Stimulated activated naive CD4-positive, alpha-beta T cell (primary cell): ENCODE measurements at places on chromosomes 1 and 21.

GRCh38 chr1:156754219-156754618 is 2.7 kb upstream of the HDGF start:
- no peak for DNase-seq

DNA sequence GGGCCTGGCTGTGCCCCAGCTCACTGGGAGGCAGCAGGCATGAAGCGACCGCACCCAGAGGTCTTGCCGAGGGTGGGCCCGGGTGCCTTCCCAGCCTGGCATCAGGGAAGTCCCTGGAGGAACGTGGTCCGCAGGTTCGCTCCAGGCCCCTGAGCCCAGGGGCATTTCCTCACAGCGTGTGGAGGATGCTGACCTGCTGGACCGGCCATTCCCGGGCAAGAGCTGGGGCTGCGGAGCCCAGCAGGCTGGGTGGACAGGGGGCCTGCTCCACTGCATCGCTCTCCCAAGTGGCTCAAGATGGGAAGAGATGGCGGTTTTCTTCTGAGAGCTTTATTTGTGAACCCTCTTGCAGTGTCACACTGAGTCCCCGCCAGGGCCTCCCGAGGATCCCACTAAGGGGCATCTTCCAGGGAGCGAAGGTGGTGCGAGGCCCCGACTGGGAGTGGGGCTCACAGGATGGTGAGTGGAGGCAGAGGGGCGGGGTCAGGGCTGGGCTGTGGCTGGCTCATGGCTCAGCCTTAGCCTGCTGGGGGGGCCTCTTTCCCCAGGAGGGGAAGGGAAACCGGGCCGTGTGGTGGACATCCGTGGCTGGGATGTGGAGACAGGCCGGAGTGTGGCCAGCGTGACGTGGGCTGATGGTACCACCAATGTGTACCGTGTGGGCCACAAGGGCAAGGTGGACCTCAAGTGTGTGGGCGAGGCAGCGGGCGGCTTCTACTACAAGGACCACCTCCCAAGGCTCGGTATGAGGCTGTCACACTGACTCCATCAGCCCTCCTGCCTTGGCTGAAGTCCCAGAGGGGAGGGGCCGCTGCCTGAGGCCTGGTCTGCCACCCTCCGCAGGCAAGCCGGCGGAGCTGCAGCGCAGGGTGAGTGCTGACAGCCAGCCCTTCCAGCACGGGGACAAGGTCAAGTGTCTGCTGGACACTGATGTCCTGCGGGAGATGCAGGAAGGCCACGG is 7.2 kb upstream of the MMP23B start:
- DNase-seq, result no peak

DNA sequence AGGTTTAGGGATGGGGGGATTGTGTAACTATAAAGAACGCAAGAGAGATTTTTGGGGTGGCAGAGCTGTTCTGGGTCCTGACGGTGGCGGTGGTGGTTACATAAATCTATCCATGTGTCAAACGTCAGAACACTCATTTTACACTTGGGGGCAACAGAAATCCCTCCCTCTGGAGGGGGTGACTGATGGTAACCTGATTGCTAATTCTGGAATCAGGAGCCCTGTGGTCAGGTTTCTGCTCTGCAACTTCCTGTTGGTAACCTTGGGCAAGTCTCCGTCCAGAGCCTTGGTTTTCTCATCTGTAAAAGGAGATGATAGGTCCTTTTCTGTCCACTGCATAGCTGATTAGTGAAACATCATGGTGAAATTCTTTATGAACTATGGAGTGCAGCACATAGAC is 40.9 kb downstream of the ALPL start:
- no peak for DNase-seq

DNA sequence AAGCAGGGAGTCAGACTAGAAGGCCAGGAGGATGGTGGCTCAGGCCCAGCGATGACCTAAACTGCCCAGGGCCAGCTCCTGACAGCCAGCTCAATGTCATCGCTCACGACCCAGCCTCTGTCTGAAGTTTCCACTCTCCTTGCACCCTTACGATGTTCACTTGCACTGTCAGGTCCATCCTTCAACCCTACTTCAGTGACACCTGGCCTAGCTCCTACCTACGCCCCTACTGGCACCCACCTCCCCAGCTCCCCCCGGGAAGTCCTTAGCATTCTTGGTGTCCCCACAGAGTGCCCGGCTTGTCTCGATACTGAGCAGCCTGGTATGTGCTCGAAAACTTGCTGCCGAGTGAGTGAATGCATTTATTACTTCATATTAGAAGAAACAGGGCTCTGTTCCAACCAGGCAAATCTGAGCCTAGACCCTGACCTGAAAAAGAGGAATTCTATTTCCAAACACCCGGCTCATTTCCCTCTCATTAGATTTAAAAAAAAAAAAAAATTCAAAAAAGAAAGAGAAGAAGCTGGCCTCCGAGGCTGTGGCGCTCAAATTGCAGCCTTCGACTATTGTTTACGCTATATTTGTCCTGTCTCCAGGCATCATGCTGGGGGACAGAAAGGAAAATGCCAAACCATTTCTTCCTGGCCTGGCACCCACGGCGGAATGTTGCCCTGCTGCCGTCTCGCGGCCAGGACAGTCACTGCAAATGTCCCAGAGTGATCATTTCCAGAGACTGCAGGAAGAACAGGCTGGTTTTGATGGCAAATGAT is 29.8 kb upstream of the LRRC38 start:
- no peak for DNase-seq

GRCh38 chr1:183804916-183805841 is at the start of gene RGL1:
TSS of gene RGL1 (plus strand) at chr1:183805120. CDS start at chr1:183805298, 178 bp downstream.
- peak; percentile 20 for DNase-seq

DNA sequence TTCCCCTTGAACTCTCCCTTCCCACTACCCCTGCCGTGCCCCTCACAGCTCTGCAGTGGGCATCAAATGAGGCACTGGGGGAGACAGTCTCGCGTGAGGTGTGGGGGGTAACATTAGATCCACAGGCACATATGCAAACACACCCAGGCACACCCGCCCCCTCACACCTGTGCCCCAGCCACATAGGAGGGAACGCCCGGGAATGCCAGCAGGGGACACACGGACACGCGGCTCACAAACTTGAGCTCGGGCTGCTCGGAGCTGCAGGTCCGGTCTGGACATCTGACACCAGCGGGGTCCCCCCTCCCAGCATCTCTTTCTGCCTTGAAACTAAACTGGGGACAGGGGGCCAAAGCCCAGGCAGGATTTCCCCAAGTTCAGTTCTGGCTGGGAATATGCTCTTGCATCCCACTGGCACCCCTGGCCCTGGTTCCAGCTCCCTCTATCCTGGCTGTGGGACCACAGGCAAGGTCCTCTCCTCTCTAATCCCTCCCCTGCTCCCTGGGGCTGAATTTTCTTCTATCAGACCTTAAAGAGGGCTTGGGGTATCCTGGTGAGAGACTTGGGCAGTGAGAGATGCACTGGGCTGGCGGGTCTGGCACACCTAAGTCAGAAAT is 30.6 kb downstream of the CDCP2 start:
- DNase-seq, result no peak

- DNase-seq, result no peak
Observed at GRCh38 chr1:201285846-201286245, 2.5 kb downstream of the PKP1 start.

GRCh38 chr1:219347921-219348391 is 174.3 kb downstream of the LYPLAL1 start:
- DNase-seq, result no peak

- no peak for DNase-seq
Observed at GRCh38 chr1:14524826-14525636, 73.5 kb upstream of the KAZN start.

GRCh38 chr21:39182484-39183271 is 573 bp downstream of the PSMG1 start:
- no peak for DNase-seq

DNA sequence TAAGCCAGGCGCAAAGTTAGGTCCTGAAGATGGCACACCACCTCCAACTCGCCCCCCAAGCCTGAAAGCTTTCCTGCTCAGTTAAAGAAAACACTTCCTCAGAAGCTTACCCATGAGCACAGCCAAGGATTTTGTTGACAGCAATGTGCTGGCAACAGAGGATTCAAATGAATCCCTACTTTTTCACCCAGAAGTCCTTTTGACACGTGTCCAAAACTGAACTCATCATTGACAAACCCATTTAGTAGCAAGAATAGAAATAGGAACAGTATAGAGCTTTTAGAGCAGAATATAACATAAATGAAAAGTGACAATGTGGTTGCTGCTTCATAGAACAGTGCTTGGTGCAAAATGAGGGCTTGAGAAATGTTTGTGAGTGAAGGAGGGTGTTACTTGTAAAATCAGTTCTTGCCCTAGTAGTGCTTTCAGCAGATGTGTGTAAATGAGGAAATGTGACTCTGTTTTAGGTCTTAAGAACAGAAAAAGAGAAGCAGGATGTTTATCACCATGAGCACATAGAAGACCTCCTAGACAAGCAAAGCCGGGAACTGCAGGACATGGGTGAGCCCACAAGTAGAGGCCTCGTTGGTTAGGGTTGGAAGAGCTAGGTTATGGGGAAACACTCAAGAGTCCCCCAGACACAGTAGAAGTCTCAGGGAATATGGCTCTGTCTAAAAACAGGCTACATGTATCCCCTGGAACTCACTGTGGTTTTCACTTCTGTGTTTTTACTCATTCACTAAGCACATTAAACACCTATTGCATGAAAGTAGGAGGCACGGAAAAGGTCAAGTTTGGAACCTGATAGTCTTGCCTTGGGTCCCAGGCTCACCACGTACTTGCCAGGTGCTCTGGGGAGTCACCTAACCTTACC is 48.6 kb upstream of the TMEM125 start:
- no peak for DNase-seq

DNA sequence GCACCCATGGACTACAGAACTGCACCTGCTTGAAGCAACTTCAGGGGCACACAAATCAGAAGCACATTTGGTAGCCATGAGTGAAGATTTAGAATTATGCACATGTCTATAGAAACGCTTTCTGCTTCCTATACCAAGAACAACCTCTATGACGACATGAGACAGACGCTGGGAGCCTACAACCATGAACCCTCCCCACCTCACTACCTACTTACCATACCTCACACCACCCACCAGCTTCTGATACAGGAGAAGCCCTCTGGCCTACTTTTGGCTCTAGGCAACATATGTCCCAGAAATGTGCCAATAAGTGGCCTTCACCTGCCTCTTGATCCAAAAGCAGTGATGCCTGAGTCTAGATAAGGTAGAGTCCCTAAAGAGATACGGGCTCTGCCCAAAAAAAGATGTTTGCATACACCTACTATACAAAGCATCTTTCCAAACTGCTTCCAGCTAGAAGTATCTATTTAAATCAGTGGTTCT is 58.5 kb downstream of the SLC45A1 start:
- DNase-seq, result no peak

DNA sequence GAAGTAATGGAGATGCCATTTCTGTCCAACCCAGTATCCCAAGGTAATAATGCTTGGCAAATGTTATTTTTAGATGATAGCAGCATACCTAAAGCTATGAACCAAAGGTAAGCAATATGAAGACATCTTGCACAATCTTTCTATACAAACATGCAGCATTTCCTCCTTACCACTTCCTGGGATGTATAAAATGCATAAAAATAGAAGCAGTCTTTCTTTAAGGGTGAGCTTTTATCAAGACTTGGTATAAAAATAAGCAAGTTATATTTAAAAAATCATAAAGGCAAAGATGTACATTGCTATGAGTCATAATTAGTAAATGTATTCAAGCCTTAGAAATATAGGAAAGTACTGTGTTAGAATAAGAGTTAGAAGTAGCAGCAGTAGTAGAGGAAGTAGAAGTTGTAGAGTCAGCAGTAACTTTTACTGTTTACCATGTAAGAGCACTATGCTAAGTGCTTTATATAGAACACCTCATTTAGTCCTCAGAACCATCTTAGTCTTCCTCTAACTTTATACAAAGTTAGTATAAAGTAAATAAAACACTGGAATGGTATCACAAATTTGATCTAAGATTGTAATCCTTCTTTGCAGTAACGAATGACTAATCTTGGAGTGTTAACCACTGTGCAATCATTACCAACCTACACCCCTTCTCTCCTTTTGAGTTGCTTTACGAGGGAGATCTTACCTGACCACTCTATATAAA is 371.3 kb downstream of the VAV3 start:
- DNase-seq, result no peak

DNA sequence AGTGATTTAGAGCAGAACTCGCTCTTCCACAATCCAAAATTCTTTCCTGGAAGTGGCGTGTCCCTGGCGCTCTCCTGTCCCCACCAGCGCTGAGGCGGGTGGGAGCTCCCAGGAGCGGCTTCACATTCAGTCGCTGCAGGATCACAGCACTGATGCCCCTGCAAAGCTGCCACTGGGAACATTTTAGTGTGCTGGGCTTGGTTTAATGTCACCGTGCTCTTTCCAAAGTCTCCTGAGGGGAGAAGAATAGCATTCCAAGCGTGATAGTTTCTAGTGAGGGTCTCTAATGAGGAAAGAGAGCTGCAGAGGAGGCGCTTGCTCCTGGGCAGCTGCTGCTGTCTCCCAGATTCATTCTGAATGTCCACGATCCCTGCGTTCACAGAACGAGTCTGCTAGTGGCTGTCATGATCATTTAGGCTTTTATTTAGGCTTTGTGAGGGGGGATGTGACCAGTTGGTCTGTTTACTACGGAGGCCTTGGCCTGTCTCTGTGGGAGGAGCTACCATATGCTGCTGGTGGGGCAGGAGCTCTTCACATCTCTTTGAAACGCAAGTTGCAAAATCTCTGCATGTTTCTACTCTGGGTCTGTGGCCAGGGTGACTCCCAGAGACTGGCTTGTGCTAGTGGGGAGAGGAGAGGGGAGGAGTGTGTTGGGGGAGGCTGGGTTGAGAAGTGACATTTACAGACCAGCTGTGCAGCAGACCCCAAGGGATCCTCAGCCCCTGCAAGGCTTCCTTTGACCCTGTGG is 23.4 kb downstream of the OLFML3 start:
- no peak for DNase-seq

- no peak for DNase-seq
Observed at GRCh38 chr1:198598796-198599321, 40.0 kb upstream of the PTPRC start.

DNA sequence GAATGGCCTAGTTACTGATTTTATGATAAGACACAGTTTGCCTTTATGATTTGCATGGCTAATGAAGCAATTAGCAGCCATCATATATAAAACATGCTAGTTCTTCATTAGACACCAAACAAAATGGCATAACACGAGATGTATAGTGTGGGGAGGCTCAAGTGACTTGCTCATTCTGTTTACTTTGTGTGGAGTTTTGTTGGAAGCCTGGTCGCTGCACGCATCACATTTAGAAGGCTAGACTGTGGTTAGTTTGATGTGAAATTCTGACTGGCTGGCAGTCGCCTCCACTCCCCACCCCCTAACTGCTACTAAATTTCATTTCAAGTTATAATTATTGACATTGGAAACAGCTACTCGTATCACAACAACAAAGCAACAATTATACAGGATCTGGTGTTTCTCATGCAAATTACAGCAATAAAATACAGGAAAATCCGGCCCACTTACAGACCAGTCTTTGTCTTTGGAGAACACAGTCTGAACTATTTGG is 356.1 kb downstream of the LMO4 start:
- no peak for DNase-seq

GRCh38 chr1:8420318-8420717 is 102.4 kb downstream of the SLC45A1 start:
- no peak for DNase-seq

DNA sequence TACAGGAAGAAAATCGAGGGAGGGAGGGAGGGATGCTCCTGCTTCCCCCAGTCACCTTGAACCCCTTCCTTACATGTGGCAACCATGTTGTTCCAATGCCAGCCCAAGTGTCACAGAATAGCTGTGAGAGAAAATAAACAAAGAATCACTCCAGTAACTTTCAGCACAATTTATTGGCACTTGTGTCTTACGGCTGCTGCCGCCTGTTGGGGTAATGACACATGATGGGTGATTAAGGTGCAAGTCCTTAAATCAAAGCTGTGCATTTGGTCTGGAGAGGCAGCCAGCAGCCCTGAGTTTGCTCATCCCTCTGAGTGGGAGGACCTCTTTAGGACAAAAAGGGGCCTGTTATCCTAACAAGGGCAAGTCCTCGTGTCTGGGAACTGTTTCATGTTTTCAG is 377.7 kb downstream of the PCP4 start:
- no peak for DNase-seq
